Upper lobe of right lung (tissue), 1 donor: ENCODE measurements at places on chromosomes 16 and 17. TPM values are rescaled to one million over a fixed set of nuclear protein-coding genes. Genes with fewer than 3 reads are reported as not detected.
A peak's percentile ranks its signal among the peaks of the same experiment; 100 is the strongest.

The CTRB1 gene
- not detected for total RNA-seq

The IL34 gene
- 3.3 TPM for total RNA-seq

The SPATA33 gene
- 8.1 TPM for total RNA-seq

The KRTAP16-1 gene
- total RNA-seq: not detected

The TMIGD1 gene
- not detected for total RNA-seq

The FBF1 gene
- total RNA-seq: 11.3 TPM

The CA10 gene
- total RNA-seq: not detected

The ABHD15 gene
- total RNA-seq: 10.9 TPM

DNA sequence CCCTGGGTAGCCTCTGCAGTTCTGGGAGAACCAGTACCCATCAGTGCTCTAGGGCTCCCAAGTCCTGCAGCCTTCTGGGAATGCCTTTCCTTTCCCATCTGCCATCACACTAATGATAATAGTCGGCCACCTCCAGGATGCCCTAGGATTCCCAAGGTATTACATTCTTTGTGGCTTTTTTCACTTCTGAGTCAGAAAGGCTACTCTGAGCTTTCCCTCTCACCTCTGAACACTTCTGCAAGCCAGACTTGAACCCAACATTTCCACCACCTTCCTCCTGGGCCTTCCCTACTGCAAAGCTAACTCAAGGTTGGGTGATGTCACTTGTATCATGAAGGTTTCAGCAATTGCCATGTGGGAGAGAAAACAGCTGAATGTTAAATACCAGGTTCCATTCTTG lies 49.7 kb upstream of the CCL2 start:
- no peaks in the 10 kb centered on the region for H3K27me3 ChIP-seq
- H3K27ac ChIP-seq: no peak overlapping the region
- no peak for DNase-seq
- H3K4me3 ChIP-seq: no peak overlapping the region
- no peaks in the 10 kb centered on the region for H3K4me1 ChIP-seq

- no peaks in the 10 kb centered on the region for H3K27me3 ChIP-seq
- H3K4me3 ChIP-seq: no peak overlapping the region
- peaks cover 95% of the 10 kb centered on the region for H3K36me3 ChIP-seq
- no peak overlapping the region for H3K27ac ChIP-seq
- peaks cover 3% of the 10 kb centered on the region for H3K4me1 ChIP-seq
- DNase-seq: no peak
These were observed 33.5 kb downstream of the CEP95 start for GRCh38 chr17:64540118-64540776.

DNA sequence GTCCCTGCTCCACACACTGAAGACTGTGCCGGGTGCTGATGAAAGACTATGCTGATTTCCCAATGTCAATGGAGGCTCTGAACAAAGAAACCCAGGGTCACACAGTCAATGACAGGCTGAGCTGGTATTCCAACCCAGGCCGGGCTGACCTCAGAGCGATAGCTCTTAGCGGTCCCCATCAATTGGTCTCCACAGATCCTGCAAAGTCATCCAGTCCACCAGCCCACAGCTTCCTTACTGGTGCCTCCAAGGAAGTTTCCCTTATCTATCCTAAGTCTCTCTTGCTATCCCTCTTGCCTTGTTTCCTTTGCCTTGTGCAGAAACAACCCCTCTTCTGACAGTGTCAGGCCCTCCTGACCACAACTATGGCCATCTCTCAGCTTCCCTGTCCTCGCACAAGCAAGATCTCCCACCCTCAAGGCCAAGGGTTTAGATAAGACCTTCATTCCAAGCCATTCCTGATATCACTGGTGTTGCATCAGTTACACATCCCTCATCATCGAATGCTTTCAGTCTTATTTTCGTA lies 52.7 kb upstream of the KSR1 start:
- DNase-seq: no peak
- H3K4me1 ChIP-seq: no peaks in the 10 kb centered on the region
- H3K27me3 ChIP-seq: no peaks in the 10 kb centered on the region
- no peak overlapping the region for H3K27ac ChIP-seq
- no peak overlapping the region for H3K4me3 ChIP-seq
- H3K36me3 ChIP-seq: no peaks in the 10 kb centered on the region

DNA sequence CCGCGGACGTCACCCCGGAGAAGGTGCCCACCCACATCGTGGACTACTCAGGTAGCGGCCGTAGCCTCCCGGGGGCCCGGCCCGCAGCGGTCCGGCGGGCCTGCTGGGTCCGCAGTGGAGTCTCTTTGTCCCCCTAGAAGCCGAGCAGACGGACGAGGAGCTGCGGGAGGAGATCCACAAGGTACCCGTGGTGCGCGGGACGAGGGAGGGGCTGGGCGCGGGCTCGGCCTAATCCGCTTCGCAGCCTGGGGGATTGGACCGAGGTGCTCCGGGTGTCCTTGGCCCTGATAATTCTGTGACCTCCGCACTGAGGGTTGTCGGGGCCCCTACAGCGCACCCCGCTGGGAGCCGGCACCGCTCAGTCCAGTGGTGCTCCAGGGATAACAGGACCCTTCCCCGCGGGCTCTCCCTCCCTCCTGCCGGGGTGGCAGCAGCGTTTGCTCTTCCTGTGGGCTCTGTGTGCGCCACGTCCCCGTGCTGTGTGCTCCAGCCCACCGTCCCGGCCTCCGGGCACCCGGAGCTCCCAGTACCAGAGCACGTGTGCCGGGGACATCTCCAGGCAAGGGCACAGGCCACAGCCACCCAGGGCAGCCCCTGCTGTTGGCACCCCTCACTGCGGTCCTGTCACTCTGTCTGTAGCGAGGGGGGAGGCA lies 713 bp downstream of the RHOT2 start:
- H3K27me3 ChIP-seq: no peaks in the 10 kb centered on the region
- peaks cover 40% of the 10 kb centered on the region for H3K36me3 ChIP-seq
- DNase-seq: no peak
- peak overlapping the region; percentile 97 for H3K4me3 ChIP-seq

- DNase-seq: peak; percentile 64
- no peaks in the 10 kb centered on the region for H3K27me3 ChIP-seq
- peaks cover 39% of the 10 kb centered on the region for H3K36me3 ChIP-seq
- H3K4me3 ChIP-seq: no peak overlapping the region
- H3K4me1 ChIP-seq: no peaks in the 10 kb centered on the region
These were observed 38.7 kb upstream of the AQP8 start for GRCh38 chr16:25177831-25178688.

DNA sequence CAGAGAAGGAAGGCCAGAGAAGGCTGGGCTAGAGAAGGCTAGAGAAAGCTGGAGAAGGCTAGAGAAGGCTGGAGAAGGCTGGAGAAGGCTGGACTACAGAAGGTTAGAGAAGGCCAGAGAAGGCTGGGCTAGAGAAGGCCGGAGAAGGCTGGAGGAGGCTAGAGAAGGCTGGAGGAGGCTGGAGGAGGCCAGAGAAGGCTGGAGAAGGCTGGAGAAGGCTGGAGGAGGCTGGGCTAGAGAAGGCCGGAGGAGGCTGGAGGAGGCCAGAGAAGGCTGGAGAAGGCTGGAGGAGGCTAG lies 6.4 kb upstream of the OGFOD3 start:
- H3K36me3 ChIP-seq: peaks cover 10% of the 10 kb centered on the region
- H3K4me1 ChIP-seq: peaks cover 2% of the 10 kb centered on the region
- no peaks in the 10 kb centered on the region for H3K27me3 ChIP-seq
- no peak overlapping the region for H3K27ac ChIP-seq
- no peak overlapping the region for H3K4me3 ChIP-seq

DNA sequence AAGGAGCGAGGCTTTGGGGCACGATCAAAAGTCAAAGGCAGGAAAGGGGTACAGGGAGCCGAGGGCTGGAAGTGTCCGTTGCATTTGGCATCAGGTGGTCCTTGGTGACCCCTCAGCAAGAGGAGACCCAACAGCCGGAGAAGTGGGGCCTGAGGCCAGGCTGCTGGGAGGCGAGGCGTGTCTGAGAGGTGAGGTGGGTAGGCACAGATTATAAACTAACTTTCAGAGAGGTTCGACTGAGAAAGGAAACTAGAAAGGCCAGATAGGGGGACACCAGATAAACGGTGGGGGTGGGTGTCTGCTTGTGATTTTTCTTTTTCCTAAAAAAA lies 3.6 kb downstream of the PECAM1 start:
- peak overlapping the region; percentile 88 for H3K27ac ChIP-seq
- H3K36me3 ChIP-seq: peaks cover 7% of the 10 kb centered on the region
- peak; percentile 36 for DNase-seq
- no peaks in the 10 kb centered on the region for H3K27me3 ChIP-seq

GRCh38 chr17:66021757-66022156 lies 170.2 kb downstream of the CEP112 start:
- no peaks in the 10 kb centered on the region for H3K4me1 ChIP-seq
- H3K36me3 ChIP-seq: no peaks in the 10 kb centered on the region
- DNase-seq: no peak
- H3K27me3 ChIP-seq: no peaks in the 10 kb centered on the region

- H3K27ac ChIP-seq: peak overlapping the region; percentile 95
- H3K4me3 ChIP-seq: peak overlapping the region; percentile 99
- peaks cover 50% of the 10 kb centered on the region for H3K36me3 ChIP-seq
- DNase-seq: no peak
- H3K4me1 ChIP-seq: peaks cover 22% of the 10 kb centered on the region
These were observed 540 bp downstream of the PPP4C start for GRCh38 chr16:30076276-30076791.

- peaks cover 10% of the 10 kb centered on the region for H3K36me3 ChIP-seq
- peak overlapping the region; percentile 88 for H3K27ac ChIP-seq
- H3K27me3 ChIP-seq: no peaks in the 10 kb centered on the region
- peaks cover 48% of the 10 kb centered on the region for H3K4me1 ChIP-seq
- peak; percentile 73 for DNase-seq
These were observed 2.9 kb upstream of the BCL6B start for GRCh38 chr17:7019839-7020519.

- no peaks in the 10 kb centered on the region for H3K36me3 ChIP-seq
- no peak overlapping the region for H3K27ac ChIP-seq
- H3K4me1 ChIP-seq: no peaks in the 10 kb centered on the region
- H3K27me3 ChIP-seq: no peaks in the 10 kb centered on the region
- no peak overlapping the region for H3K4me3 ChIP-seq
These were observed 41.7 kb upstream of the IL34 start for GRCh38 chr16:70604407-70605282.

DNA sequence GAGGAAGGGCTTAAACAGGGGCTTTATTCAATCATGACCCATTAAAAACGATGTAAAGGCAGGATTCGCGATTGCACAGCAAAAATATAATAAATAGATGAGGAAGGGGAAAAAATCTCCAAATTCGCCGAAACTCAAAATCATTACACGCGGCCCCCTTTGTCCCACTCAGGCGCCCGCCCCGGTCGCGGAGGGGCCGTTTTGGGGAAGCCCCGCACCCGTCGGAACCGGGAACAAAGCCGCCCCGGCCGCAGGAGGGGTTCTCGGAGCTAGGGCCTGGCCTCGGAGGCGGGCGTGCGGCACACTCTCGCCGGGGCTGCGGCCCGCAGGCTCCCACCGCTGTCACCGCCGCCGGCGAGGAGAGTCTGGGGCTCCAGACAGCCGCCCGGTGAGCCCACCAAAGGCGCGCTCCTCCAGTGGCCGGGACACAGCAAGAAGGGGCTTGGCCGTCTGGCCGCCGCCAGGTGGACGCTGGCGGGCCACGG lies 521 bp downstream of the C16orf87 start:
- peak; percentile 80 for DNase-seq
- H3K36me3 ChIP-seq: no peaks in the 10 kb centered on the region
- H3K27me3 ChIP-seq: no peaks in the 10 kb centered on the region
- H3K4me1 ChIP-seq: peaks cover 9% of the 10 kb centered on the region
- peak overlapping the region; percentile 88 for H3K27ac ChIP-seq
- H3K4me3 ChIP-seq: peak overlapping the region; percentile 83

- H3K27ac ChIP-seq: no peak overlapping the region
- peaks cover 100% of the 10 kb centered on the region for H3K36me3 ChIP-seq
- no peak overlapping the region for H3K4me3 ChIP-seq
- H3K27me3 ChIP-seq: no peaks in the 10 kb centered on the region
These were observed 41.4 kb downstream of the SF3B3 start for GRCh38 chr16:70565053-70565452.

GRCh38 chr16:86517652-86518258 lies 7.4 kb downstream of the FOXF1 start:
- H3K27me3 ChIP-seq: peaks cover 76% of the 10 kb centered on the region
- H3K4me3 ChIP-seq: no peak overlapping the region
- H3K36me3 ChIP-seq: peaks cover 4% of the 10 kb centered on the region
